Stimulated activated CD4-positive, alpha-beta T cell treated with anti-CD3 and anti-CD28 coated beads, TNF-alpha, amount 100 ng/mL, for 24 hours (primary cell): ENCODE measurements at places on chromosomes 6 and 20.

GRCh38 chr6:51153109-51153508, 334.4 kb downstream of the TFAP2B start:
- no peak for DNase-seq

GRCh38 chr20:47334022-47334551, 22.4 kb downstream of the ZMYND8 start:
- DNase-seq = no peak

- DNase-seq = no peak
These were observed 83.7 kb upstream of the PTCHD4 start for GRCh38 chr6:48194596-48195295.

DNA sequence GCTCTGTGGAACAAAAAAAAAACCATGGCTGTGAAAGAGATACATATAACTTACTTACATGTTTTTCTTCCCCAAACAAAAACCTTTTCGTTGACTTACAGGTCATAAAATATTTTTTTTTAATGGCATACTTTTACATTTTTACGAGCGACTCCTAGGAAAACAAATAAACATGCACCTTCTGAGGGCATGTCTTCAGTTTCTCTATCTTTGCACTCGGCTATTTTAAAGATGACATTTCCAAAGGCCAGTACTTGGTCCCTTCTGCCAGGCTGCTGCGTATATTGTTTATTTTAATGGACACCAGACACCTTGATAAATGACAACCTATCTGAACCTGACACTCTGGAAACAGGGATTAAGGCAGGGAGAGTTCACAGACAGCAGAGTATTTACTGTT, 49.4 kb downstream of the PIGU start:
- no peak for DNase-seq

GRCh38 chr20:64111841-64112641, 4.7 kb upstream of the NPBWR2 start:
- DNase-seq = no peak

DNA sequence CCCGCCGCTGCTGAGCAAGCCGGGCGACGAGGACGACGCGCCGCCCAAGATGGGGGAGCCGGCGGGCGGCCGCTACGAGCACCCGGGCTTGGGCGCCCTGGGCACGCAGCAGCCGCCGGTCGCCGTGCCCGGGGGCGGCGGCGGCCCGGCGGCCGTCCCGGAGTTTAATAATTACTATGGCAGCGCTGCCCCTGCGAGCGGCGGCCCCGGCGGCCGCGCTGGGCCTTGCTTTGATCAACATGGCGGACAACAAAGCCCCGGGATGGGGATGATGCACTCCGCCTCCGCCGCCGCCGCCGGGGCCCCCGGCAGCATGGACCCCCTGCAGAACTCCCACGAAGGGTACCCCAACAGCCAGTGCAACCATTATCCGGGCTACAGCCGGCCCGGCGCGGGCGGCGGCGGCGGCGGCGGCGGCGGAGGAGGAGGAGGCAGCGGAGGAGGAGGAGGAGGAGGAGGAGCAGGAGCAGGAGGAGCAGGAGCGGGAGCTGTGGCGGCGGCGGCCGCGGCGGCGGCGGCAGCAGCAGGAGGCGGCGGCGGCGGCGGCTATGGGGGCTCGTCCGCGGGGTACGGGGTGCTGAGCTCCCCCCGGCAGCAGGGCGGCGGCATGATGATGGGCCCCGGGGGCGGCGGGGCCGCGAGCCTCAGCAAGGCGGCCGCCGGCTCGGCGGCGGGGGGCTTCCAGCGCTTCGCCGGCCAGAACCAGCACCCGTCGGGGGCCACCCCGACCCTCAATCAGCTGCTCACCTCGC, 1.5 kb downstream of the ARID1B start:
- DNase-seq = peak; percentile 53

GRCh38 chr6:146898069-146898887, 299.5 kb downstream of the ADGB start:
- no peak for DNase-seq

- DNase-seq = no peak
These were observed 169.2 kb downstream of the LMBRD1 start for GRCh38 chr6:69627625-69628024.

GRCh38 chr20:63682384-63683139, 13.9 kb upstream of the TNFRSF6B start:
- no peak for DNase-seq

DNA sequence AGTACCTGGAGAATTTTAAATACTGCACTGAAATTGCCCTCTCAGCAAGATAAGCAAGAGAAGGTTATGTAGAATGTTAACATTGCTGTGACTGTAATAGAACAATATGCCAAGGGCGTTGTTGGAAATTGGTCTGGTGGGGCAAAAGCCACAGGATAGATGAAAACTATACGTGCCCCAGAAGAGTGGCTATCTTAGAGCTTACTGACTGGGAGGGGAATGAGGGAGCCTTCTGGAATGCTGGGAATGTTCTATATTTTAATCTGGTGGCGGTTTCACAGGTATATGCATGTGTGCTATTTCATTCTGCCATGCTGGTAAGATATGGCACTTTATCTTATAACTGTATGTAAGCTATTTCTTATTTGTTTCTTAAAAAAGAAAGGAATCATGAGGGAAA, 35.2 kb upstream of the YWHAB start:
- no peak for DNase-seq

- no peak for DNase-seq
These were observed 7.8 kb downstream of the RBCK1 start for GRCh38 chr20:415820-416322.

- DNase-seq = no peak
These were observed 71.5 kb upstream of the ATXN1 start for GRCh38 chr6:16832721-16833120.

DNA sequence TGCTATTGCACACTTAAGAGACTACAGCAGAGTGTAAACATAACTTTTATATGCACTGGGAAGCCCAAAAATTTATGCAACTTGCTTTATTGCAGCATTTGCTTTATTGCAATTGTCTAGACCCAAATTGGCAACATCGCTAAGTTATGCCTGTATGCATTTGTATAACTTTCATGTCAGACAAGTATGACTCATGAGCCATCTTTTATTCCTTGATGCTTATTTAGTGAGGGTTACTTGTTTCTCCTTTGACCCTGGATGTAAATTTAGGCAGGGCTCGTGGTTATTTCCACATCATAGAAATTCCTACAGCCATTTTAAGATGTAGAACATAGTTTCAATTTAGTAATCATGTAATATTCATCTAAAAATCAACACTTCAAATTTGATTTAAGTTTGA, 130.3 kb upstream of the LY86 start:
- DNase-seq = no peak

GRCh38 chr6:134020071-134020470, 32.4 kb downstream of the SLC2A12 start:
- no peak for DNase-seq

DNA sequence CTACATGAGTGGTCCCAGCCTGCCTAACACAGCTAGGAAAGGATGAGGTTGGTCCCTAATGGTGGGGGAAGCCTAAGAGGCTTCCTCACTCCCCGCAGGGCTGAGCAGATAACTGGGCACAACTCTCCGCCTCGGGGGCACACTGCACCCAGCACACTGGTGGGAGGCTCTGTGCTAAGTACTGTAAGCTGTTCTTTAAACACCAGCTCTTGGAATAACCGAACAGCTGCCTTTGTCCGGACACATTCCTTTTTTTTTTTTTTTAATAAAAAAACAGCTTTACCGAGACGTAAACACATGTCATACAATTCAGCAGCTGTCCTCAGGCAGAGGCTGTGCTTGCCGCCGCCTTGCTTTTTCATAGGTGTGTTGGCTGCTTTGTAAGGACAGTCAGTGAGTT, 6.9 kb downstream of the PSMG4 start:
- no peak for DNase-seq

GRCh38 chr20:37475252-37475651, 45.8 kb upstream of the NNAT start:
- DNase-seq = no peak

- DNase-seq = peak; percentile 12
These were observed 8.8 kb upstream of the CD83 start for GRCh38 chr6:14108571-14109410.
